Caco-2 (cell line): ENCODE measurements at places on chromosomes 3 and 15. TPM values are rescaled to one million over a fixed set of nuclear protein-coding genes. Genes with fewer than 3 reads are reported as not detected.

DNA sequence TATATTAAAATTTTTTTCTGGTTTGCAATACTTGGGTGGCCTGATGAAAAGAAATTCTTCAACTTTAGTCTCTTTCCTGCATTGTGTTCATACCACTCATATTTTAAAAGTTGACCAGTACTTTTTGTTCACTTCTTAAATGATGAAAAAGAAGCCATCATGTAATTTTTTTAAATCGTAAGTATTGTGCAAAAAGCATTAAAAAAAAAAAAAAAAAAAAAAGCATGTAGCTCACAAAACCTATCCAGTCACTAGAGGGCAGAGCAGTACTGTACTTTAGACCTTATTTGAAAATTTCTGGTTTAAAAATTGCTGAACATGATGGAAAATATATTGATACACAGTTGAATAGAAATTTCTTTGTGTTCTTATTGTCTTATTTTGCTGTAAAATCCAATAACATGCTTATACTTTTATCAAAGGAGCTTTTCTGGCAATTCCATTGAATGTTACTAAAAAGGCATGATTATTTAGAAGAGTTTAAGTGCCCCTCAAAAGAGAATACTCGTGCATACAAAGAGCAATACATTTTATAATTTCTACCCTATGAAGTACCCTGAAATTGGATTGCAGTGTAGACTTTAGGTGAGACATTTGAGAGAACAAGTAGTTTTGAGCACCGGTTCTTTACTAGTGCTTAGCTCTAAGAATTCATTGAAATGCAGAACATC, 137.7 kb downstream of the BBX start:
- no peak for DNase-seq

- DNase-seq, result no peak
These were observed 85.7 kb downstream of the MSL2 start for GRCh38 chr3:136110481-136110880.

DNA sequence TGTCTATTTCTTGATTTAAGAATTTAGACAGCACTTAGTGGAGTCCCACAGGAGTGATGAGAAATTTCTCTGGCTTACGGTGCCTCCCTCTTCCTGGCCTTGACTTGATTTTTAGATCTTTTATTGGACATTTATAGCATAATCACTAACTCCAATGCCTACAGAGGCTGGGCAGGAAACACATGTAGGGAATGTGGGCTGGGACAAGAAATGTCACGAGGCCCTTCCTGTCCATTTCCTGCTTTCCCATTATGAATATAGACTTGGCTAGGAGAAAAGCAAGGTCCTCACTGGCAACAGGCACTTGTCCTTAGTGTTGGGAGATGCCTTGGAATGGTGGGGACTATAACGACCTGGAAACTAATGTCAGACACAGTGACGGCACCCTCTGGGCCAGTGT, 100.3 kb downstream of the MYLK start:
- no peak for DNase-seq

GRCh38 chr3:29385046-29385830, 104.4 kb downstream of the RBMS3 start:
- no peak for DNase-seq

DNA sequence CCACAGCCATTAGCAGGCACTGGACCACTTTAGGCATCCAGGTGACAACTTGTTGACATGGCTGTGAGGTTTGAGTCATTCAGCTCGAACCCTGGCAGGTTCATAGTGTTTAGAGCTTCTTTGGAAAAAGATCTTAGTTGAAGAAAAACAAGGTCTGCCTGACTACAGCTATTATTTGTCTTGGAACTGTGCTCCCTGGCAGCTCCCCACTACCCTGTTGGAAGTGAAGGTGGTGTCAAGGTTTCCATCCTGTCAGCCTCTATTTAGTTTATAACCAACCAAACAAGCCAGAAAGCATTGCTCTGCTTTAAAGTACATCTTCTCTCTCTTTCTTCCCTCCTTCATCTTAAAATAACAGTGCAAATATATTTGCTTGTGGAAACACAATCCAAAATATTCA, 56.8 kb downstream of the KAT2B start:
- no peak for DNase-seq

GRCh38 chr3:196419386-196419785, 12.8 kb downstream of the UBXN7 start:
- DNase-seq, result no peak

- peak; percentile 61 for DNase-seq
These were observed 4.0 kb downstream of the LPP start for GRCh38 chr3:188157971-188158370.

DNA sequence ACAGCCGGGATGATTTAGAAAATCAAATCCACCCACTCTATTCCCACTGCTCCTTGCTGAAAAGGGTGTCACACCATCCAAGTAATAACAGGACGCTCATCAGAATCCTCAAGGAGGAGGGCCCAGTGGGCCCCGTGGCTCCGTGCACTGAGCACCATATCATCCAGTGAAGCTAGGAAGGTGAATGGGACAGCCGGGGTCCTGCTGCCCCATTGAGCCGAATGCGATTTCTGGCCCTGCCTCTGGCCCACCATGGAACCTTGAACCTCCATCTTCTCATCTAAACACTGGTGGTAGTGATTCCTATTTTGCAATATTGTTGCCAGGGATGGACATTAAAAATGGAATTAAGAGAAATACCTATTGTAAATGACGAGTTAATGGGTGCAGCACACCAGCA, 99.1 kb upstream of the SLC6A11 start:
- DNase-seq, result no peak

GRCh38 chr3:43769097-43769884, 78.6 kb downstream of the ABHD5 start:
- DNase-seq, result peak; percentile 91

- no peak for DNase-seq
These were observed 255.9 kb upstream of the LYSMD4 start for GRCh38 chr15:99989095-99989494.

Gene A4GNT
- total RNA-seq, result not detected in 2 replicates

Gene ERC2
- total RNA-seq, result 0.54 and 0.84 TPM in 2 replicates
